ENCODE measurements at places on chromosomes 2 and 18.

DNA sequence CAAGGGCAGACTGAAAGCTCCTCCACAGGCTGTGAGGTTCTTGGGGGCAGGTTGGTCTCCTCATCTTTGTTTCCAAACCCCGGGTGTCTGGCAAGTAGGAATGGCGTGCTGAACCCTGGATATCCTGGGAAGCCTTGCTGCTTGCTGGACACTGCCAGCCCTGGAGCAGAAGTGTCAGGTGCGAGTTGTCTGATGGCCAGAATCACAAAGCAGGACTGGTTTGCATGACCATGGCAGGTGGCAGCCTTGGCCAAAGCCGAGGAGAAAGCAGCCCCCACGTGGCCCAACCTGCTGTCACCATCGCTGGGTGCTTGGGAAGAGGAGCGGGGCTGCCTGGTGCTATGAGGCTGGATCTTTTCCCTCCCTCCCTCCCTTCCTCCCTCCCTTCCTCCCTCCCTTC is 309.5 kb upstream of the HS6ST1 start:
- no peak for DNase-seq

- DNase-seq: no peak
Measured at GRCh38 chr2:172426635-172427255, 641 bp upstream of the ITGA6 start.

GRCh38 chr2:8279506-8279905 is 402.4 kb upstream of the ID2 start:
- no peak for DNase-seq

- no peak for DNase-seq
Measured at GRCh38 chr2:234818937-234819336, 132.9 kb upstream of the SH3BP4 start.

GRCh38 chr2:50955081-50955480 is 76.9 kb downstream of the NRXN1 start:
- no peak for DNase-seq

GRCh38 chr2:130824492-130825061 is 12.1 kb upstream of the ARHGEF4 start:
- peak; percentile 75 for DNase-seq

DNA sequence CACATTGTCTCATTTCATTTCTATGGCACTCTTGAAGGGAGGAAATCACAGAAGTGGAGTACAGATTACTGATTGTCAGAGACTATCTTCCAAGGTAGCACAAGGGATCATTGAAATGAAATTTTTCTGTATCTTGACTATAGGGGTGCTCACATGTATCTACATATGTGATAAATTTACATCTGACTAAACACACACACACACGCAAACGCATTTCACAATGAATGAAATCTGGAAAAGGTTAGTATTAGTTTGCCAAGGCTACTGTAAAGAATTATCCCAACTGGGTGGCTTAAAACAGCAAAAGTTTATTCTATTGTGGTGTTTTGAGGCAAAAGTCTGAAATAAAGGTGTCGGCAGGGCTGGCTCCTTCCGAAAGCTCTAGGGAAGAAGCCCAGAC is 144.6 kb downstream of the SH3BP4 start:
- no peak for DNase-seq
